GM13976 (cell line): ENCODE measurements at places on chromosomes 11 and 22.

DNA sequence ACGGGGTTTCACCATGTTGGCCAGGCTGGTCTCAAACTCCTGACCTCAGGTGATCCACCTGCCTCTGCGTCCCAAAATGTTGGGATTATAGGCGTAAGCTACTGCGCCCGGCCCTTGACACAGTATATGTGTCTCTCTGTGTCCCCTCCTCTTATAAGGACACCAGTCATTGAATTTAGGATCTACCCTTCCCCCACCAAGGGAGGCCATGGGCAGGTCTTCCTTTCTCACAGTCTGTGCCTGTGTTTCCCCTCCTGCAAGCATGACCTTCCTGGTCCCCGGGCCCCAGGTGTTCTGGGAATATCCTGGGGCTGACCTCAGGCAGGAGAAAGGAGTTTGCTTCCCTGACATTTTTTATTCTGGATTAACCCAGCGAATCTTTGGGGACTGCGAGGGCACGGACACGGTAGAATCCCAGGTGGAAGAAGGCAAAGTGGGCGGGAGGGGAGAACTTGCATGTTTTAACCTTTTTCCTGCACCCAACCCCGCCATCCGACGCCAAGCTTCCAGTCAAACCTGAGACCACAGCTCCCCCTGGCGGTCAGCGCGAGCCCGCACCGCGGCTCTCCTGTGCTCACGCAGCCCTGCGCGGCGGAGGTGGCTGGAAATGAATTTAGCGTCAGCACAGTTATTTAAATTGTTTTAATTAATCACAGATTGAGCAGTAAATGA is 42.1 kb upstream of the ISX start:
- peak; percentile 85 for DNase-seq

DNA sequence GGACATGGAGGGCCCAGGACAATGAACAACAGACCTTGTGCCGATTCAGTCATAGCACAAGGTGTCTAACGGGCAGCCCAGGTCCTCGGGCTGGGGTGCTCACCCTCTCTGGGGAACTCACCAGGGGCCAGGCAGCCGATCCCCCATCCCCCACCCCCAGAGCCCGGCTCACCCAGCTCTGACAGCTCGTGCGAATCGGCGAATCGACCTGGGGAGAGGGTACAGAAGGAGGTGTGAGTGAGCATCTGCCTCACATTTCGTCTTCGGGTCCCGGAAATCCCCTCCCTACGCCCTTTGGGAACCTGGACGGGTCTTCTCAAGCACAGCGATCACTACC is 423 bp downstream of the PEX16 start:
- no peak for DNase-seq

- DNase-seq, result no peak
These were observed 141.7 kb upstream of the TBCEL start for GRCh38 chr11:120882175-120882574.

DNA sequence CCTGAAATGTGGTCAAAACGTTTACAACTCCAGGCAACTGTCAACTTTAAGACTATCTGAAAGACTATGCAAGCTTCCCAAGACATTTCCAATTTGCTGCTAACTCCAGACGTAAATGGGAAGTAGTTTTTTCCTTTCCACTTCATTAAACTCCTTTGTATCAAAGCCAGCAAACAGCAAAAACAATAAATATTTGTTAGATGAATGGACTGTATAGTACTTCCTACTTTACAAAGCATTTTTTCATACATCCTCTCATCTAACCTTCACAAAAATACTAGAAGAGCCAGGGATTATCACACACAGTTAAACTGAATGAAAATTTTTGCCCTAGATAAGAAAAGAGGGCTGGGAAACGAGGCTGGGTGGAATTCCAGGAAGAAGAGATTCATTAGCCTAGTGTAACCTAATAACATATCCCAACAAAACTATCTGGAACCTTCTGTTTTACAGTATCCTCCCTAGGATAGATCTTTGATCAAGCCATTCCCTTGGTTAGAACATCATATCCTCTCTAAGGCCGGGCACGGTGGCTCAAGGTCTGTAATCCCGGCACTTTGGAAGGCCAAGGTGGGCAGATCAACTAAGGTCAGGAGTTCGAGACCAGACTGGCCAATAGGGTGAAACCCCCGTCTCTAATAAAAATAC is 10.4 kb downstream of the NUP98 start:
- no peak for DNase-seq

- DNase-seq, result no peak
These were observed 451.5 kb upstream of the FAT3 start for GRCh38 chr11:91773090-91773489.

- no peak for DNase-seq
These were observed 22.0 kb upstream of the P2RY6 start for GRCh38 chr11:73249853-73250783.

DNA sequence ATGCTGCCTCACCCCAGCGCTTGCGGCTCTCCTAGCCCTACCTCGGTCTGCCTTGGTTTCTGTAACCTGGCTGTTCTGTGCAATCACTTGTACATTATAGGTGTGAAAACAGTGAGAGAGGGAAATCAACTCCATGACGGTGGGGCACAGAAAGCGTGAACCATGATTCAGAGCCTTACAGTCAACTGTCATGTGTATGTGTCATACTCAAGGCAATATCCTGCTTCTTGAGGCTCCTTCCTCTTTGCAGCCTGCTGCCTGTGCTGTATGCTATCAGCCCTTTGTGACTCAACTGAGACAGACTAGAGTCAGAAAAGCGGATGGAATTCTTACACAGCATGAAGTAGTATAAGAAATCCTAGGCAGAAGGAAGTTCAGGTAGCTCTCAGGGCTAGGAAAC is 2.1 kb downstream of the NRIP3 start:
- no peak for DNase-seq

DNA sequence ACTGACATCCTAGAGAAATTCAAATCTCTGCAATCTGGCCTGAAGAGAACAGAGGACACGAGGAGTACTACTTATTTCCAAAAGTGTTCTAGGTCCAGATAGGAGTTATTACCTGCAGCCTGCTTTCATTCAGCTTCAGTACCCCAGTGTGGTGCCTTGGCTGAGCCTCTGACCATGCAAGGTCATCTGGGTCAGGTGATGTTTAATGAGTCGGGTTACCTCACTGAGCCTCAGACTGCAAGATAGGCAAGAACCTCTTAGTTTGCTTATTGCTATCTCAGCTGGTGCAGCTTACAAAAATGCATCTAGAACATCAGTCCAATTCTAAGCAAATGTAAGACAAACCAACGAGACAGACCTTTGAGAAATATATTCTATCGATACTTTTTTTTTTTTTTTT is 9.5 kb upstream of the NF2 start:
- no peak for DNase-seq

DNA sequence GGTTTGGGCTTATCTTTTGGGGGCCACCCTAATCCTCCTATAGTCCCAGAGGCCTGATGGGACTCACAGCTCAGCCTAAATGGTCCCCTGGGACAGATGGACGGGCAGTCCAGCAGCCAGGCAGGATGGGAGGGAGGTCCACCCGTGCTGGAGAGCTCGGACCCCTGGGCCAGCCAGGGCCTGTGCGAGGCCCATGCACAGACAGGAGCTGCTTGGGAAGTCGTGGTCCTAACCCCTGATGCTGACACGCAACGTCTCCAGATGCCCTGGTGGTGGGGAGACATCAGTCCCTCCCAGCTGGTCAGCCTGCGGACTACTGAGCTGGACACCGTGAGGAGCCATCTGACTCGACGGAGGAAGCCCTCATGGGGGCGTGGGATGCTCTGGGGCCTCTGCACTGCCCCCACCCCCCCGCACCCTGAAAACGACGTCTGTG is 31.2 kb upstream of the MUC5AC start:
- DNase-seq, result no peak

DNA sequence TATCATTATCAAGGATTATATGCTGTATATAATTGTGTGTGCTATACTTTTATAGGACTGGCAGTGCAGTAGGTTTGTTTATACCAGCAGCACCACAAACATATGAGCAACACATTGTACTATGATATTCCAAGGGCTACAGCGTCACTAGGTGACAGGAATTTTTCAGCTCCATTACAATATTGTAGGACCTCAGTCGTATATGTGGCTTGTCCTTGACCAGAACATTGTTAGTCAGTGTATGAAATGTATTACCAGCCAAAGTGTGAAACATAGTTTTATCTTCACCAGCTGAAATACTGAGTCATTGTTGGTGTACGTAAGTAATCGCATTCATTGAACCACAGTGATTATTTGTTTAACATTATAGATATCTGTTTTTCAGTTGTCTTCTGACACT is 20.4 kb downstream of the JHY start:
- DNase-seq, result no peak

DNA sequence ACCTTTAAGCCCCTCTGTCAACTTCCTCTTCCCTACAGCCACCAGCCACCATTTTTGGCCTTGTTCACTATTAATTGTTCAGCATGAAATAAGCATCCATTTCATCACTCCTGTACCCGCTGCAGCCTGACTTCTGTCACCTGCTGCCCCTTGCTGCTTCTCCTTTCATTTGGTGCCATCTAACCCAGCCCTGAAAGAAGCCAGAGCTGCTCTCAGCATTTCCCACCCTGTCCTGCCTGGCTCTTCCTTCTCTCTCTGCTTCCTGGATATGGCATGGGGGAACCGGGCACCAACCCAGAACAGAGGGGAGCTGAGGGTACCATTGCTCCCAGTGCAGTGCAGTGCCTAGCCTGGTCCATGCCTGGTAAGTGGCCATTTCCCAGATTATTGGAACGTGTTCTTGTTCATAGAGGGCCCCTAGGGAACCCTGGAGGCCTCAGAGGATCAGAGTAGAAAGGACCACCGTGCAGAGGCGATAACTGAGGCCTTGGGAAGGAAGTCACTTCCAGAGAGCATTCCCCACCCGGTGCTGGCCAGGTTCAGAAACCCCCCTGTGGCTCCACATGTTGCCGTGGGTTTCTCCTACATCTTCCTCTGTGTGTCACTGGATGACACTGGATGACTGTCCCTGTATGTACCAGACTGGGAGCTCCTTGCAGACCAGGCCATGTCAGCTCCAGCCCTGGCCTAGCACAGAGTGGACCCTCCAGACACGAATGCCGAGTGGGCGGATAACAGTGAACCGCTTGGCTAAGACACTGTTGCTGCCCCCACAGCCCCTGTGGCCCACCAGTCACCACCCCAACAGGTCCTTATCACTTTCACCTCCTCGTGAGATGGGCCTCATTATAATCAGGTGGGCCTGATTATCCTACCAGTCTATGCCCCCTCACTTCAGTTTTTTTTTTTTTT is 4.7 kb downstream of the YDJC start:
- no peak for DNase-seq

DNA sequence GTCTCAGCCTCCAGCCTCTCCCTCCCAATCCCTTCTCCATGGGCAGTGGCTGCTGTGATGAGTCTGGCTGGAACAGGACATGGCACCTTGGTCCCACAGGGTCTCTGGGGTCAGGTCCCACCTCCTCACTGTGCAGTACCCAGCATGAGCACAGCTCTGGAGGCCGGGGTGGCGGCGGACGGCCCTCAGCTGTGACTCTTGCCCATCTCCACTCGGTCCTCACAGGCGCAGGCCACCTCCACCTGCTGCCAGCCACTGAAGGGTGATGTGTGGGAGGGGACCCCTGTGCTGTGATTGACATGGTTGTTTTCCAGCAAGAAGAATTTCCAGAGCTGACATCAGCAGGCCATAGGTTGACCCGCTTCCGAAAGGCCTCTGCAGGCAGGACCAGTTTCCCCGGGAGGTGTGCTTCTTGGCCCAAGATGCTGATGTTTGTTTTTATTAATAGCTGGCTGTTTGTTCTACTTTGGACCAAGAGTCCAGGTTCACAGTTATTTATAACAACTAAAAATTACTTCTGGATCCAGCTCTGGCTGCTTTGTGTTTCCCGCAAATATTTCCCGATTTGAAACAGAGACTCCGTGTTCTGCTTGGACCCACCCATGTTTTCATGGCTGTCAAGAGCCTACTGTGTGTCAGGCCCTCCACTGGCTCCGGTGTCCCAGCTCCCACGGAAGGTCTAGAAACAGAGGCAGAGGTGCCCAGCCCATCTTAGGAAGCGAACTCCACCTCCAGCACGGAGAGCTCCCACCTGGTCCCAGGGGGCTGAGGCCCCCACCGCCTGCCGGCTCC is 45.7 kb downstream of the SCUBE1 start:
- DNase-seq, result no peak

GRCh38 chr11:19953336-19953735 is 206.9 kb downstream of the DBX1 start:
- no peak for DNase-seq

DNA sequence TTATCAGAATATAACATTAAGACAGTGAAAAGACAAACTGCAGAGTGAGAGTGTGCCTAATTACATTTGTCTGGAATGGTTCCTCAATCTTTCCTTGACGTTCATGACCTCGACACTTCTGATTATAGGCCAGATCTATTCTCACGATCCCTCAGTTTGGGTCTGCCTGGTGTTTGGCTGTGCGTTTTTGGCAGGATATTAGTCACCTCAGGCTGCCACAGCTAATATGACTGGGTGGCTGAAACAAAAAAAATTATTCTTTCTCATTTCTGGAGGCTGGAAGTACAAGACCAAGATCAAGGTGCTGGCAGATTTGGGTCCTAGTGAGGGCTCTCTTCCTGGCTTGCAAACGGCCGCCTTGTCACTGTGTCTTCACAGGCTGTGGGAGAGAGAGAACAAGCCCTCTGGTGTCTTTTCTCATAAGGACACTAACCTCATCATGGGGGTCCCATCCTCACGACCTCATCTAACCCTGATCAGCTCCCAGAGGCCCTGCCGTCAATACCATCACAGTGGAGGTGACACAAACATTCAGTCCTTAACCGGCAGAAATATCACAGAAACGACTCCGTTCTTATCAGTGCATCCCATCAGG is 23.2 kb downstream of the IFITM10 start:
- no peak for DNase-seq

DNA sequence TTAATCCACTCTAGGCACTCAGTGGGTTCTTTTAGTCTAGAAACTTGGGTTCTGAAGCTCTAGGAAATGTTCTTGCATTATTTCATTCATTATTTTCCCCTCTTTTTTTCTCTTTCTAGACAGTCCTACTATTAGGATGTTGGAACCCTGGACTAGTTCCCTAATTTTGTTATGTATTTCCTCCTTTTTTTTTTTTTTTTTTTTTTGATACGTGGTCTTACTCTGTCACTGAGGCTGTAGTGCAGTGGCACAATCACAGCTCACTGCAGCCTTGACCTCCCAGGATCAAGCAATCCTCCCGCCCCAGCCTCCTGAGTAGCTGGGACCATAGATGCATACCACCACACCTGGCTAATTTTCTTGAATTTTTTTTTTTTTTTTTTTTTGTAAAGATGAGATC is 9.4 kb downstream of the UPB1 start:
- no peak for DNase-seq

GRCh38 chr11:13134066-13134465 is 125.0 kb downstream of the RASSF10 start:
- DNase-seq, result no peak

GRCh38 chr11:46455834-46456233 is 64.3 kb upstream of the CHRM4 start:
- no peak for DNase-seq

- no peak for DNase-seq
These were observed 6.6 kb upstream of the OR4B1 start for GRCh38 chr11:48210052-48210451.

GRCh38 chr22:24428751-24429410 is 1.5 kb downstream of the ADORA2A start:
- DNase-seq, result no peak

GRCh38 chr11:58576887-58577471 is 1.3 kb upstream of the LPXN start:
- DNase-seq, result no peak
